ENCODE measurements at places on chromosomes 4 and X. TPM values are rescaled to one million over a fixed set of nuclear protein-coding genes. Genes with fewer than 3 reads are reported as not detected.

- H3K27ac ChIP-seq, result no peak overlapping the region
- no peaks in the 10 kb centered on the region for H3K36me3 ChIP-seq
- H3K4me3 ChIP-seq, result no peak overlapping the region
- peaks cover 4% of the 10 kb centered on the region for H3K4me1 ChIP-seq
Observed at GRCh38 chr4:74490736-74491135, 45.8 kb downstream of the AREG start.

GRCh38 chrX:14712096-14712495, 160.8 kb downstream of the FANCB start:
- no peaks in the 10 kb centered on the region for H3K36me3 ChIP-seq
- H3K4me1 ChIP-seq, result no peaks in the 10 kb centered on the region
- peaks cover 2% of the 10 kb centered on the region for H3K27me3 ChIP-seq

DNA sequence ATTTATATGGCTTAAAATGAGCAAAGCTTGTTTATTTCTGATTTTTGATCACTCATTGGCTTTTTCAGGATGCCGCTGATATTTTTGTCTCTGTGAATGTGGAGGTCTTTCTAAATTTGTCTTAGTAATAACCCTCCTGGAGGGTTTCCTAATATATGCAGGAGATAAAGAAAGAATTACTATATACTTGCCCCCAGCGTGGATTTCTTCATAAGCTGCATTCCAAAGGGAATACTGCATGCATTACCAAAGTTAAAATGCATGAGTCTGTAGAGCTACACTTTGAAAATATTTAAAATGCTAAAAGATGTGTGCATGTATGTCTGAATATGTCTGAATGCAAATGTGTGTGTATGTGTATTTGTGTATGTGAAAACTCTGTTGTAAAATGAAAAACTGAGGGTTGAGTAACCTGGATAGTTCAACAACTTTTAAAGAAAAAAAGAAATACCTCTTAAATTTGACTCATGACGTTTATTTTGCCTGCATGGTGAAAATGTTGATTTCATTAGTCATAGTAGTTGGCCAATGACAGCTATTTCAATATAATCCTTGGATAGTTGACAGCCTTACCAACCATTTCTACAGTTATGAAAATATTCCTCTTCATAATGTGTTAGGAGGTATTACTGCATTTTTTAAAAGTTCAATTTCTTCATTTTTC, 113.2 kb upstream of the ZNF827 start:
- H3K27ac ChIP-seq, result no peak overlapping the region
- no peaks in the 10 kb centered on the region for H3K27me3 ChIP-seq
- no peak for DNase-seq
- H3K4me3 ChIP-seq, result no peak overlapping the region

- H3K27me3 ChIP-seq, result no peaks in the 10 kb centered on the region
- no peaks in the 10 kb centered on the region for H3K36me3 ChIP-seq
- no peak for DNase-seq
- H3K4me1 ChIP-seq, result no peaks in the 10 kb centered on the region
Observed at GRCh38 chr4:83527671-83528070, 8.2 kb upstream of the GPAT3 start.

- H3K27me3 ChIP-seq, result no peaks in the 10 kb centered on the region
- no peaks in the 10 kb centered on the region for H3K4me1 ChIP-seq
- no peak for DNase-seq
- H3K4me3 ChIP-seq, result no peak overlapping the region
- H3K36me3 ChIP-seq, result no peaks in the 10 kb centered on the region
- no peak overlapping the region for H3K27ac ChIP-seq
Observed at GRCh38 chr4:65190780-65191179, 479.5 kb downstream of the EPHA5 start.

- H3K27ac ChIP-seq, result no peak overlapping the region
- no peaks in the 10 kb centered on the region for H3K27me3 ChIP-seq
- no peaks in the 10 kb centered on the region for H3K36me3 ChIP-seq
- no peak overlapping the region for H3K4me3 ChIP-seq
- no peaks in the 10 kb centered on the region for H3K4me1 ChIP-seq
- DNase-seq, result no peak
Observed at GRCh38 chr4:130233377-130234047, 1137.6 kb downstream of the C4orf33 start.

DNA sequence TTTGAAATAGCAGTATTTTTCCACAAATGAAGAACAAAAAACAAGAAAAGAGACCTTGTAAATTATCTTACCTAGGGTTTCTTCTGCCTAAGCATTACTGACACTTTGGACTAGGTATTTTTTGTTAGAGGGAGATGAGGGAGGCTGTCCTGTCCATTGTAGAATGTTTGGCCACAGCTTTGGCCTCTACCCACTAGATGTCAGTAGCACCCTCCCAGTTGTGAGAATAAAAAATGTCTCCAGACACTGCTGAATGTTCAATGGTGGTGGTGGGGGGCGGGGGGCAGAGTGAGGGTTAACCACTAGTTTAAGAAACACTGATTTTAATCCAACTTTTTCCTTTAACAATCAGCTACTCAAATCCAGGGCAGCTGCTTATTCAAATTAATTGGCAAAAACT, 25.8 kb downstream of the OTUD4 start:
- DNase-seq, result peak; percentile 14
- H3K36me3 ChIP-seq, result peaks cover 11% of the 10 kb centered on the region
- no peaks in the 10 kb centered on the region for H3K27me3 ChIP-seq
- H3K27ac ChIP-seq, result no peak overlapping the region
- H3K4me3 ChIP-seq, result no peak overlapping the region

GRCh38 chrX:153554519-153555167, 37.2 kb downstream of the ATP2B3 start:
- H3K27ac ChIP-seq, result no peak overlapping the region
- no peaks in the 10 kb centered on the region for H3K4me1 ChIP-seq
- peak; percentile 63 for DNase-seq
- H3K4me3 ChIP-seq, result no peak overlapping the region

DNA sequence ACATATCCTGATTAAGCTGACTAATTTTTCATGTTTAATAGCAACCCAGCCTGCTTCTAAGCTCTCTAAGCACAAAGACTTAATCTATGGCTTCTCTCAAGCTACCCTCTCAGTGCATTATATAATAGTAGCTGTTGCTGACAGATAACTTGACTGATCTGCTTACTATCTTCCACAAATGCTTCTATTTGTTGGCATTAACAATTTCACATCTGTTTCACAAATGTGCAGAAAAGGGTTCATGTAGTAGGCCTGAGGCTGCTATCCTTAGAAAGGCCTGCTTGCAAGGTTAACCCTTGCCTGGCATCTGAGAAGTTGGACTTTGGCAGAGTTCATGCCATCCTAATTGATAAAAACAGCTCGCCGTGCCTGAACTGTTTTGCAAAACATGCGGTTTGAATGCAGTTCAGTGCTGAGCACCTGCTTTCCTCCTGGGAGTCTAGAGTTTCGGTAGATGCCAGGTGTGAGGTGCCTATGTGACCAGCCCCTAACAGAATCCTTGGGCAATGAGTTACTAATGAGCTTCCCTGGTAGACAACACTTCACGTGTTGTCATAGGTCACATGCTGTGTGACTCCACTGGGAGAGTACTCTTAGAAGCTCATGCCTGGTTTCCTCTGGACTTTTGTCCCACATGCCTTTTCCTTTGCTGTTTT, 68.4 kb downstream of the NSG1 start:
- no peak for DNase-seq
- H3K36me3 ChIP-seq, result peaks cover 30% of the 10 kb centered on the region
- H3K4me1 ChIP-seq, result no peaks in the 10 kb centered on the region
- H3K4me3 ChIP-seq, result no peak overlapping the region
- H3K27ac ChIP-seq, result no peak overlapping the region
- no peaks in the 10 kb centered on the region for H3K27me3 ChIP-seq

GRCh38 chrX:154307202-154307601, 11.6 kb downstream of the TKTL1 start:
- H3K36me3 ChIP-seq, result no peaks in the 10 kb centered on the region
- no peak overlapping the region for H3K27ac ChIP-seq
- H3K4me3 ChIP-seq, result no peak overlapping the region
- DNase-seq, result no peak
- no peaks in the 10 kb centered on the region for H3K4me1 ChIP-seq

DNA sequence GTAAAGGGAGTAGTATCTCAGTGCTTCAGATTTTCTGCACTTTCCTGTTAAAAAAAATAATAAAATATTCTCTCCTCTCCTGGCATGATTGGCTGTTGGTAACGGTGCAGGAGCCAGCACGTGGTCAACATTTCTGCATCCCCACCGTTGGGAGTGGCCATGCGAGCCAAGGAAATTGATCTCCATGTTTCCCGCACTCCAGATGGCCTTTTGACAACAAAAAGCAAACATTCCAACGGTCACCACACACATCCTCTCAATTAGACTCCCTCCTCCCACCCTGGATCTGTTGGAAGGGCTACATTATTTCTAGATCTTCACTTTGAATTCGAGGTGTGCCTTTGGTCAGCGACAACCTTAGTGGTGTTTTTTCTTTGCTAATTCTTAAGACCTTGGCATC, 45.0 kb downstream of the STK32B start:
- no peaks in the 10 kb centered on the region for H3K27me3 ChIP-seq
- no peak overlapping the region for H3K4me3 ChIP-seq
- no peaks in the 10 kb centered on the region for H3K36me3 ChIP-seq
- no peaks in the 10 kb centered on the region for H3K4me1 ChIP-seq

GRCh38 chr4:186770481-186771175, 47.0 kb upstream of the FAT1 start:
- no peak for DNase-seq
- H3K27me3 ChIP-seq, result no peaks in the 10 kb centered on the region
- H3K27ac ChIP-seq, result no peak overlapping the region
- no peaks in the 10 kb centered on the region for H3K36me3 ChIP-seq

GRCh38 chrX:150085881-150086280, 147.6 kb upstream of the EOLA2 start:
- H3K4me3 ChIP-seq, result no peak overlapping the region
- H3K4me1 ChIP-seq, result no peaks in the 10 kb centered on the region
- H3K27ac ChIP-seq, result no peak overlapping the region
- H3K36me3 ChIP-seq, result no peaks in the 10 kb centered on the region
- no peaks in the 10 kb centered on the region for H3K27me3 ChIP-seq

GRCh38 chr4:109631532-109632108, 71.6 kb downstream of the MCUB start:
- no peaks in the 10 kb centered on the region for H3K4me1 ChIP-seq
- no peak for DNase-seq
- no peak overlapping the region for H3K4me3 ChIP-seq
- no peak overlapping the region for H3K27ac ChIP-seq

DNA sequence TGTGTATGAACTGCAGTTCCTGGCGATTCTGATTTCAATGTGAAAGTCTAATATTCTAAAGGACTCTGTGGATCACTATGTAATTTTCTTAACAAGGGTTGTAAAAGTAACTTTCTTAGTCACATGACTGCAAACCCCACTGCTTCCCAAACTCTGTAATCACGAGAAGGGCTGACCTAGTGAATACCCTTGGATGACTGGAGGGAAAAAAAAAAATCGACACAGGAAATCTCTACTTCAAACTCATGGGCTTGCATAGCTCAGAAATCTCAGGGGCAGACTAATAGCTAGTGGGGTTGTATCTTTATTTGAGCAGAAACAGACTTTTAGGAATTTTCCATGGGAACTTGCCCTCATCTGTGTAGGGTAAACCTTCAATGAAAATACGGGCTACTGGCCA, 4.8 kb upstream of the MXRA5 start:
- H3K4me3 ChIP-seq, result no peak overlapping the region
- H3K4me1 ChIP-seq, result no peaks in the 10 kb centered on the region
- no peaks in the 10 kb centered on the region for H3K36me3 ChIP-seq
- DNase-seq, result no peak

DNA sequence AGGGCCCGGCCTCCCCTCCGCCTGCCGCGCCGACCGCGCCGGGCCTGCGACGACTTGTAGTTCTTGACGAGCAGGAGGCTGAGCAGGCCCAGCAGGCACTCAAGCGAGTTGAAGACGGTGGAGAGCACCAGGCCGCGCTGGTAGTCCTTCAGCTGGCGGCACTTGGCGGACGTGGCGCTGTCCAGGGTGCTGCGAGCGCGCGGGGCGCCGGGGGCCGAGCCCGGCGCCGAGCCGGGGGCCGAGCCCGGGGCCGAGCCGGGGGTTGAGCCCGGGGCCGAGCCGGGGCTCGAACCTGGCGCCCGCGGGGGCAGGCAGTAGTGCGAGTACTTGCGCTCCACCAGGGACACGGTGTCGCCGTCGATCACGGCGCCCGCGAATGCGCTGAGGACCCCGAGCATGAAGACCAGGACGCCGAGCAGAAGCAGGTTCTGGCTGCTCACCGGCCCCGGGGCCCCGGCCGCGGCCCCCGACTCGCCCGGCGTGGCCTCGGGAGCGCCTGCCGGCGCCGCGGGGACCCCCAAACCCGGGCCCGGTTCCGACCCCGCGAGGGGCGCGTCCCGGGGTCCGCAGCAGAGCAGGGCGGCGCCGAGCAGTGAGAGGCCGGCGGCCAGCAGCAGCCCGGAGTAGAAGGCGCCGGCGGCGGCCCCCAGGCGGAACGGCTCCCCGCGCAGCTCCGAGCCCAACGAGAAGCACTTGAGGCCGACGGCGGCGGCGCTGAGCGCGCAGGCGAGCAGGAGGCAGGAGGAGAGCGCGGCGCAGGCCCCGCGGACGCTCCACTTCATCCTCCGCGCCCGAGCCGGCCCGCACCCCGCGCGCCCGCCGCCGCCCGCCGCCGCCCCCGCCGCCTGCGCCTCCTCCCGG, 584 bp downstream of the TMEM271 start:
- no peaks in the 10 kb centered on the region for H3K36me3 ChIP-seq
- H3K27me3 ChIP-seq, result peaks cover 16% of the 10 kb centered on the region
- peak; percentile 79 for DNase-seq
- no peak overlapping the region for H3K4me3 ChIP-seq
- H3K4me1 ChIP-seq, result no peaks in the 10 kb centered on the region

GRCh38 chr4:54566608-54567007, 91.1 kb upstream of the KIT start:
- no peaks in the 10 kb centered on the region for H3K4me1 ChIP-seq
- no peak overlapping the region for H3K4me3 ChIP-seq
- H3K27ac ChIP-seq, result no peak overlapping the region
- no peaks in the 10 kb centered on the region for H3K27me3 ChIP-seq

Gene SSX4B
- not detected for total RNA-seq

Gene SPOCK3
- total RNA-seq, result not detected

Gene JADE1
- total RNA-seq, result 71.9 TPM

Gene CLDN2
- total RNA-seq, result not detected

Gene AR
- 15.0 TPM for total RNA-seq

Gene ETDA
- not detected for total RNA-seq

Gene SERPINA7
- not detected for total RNA-seq

Gene PPP3CA
- 33.4 TPM for total RNA-seq

Gene STARD8
- total RNA-seq, result 35.6 TPM
